ENCODE measurements at places on chromosomes 7 and 10.

DNA sequence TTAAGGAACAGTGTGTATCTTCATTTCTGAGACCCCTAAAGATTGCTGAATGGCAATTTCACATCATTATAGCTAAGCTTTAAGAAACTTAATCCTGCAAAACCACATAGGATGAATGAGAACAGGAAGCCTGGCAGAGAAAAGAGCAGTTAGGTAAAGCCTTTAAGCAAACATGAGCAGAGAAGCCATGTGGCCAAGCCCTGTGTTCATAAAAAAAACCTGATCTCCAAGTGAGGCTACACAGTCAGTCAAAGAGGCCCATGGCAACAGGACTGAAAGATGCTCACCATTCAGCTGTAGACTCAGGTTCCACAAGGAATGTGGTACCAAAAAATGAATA is 9.3 kb downstream of the LIPA start:
- DNase-seq: no peak

DNA sequence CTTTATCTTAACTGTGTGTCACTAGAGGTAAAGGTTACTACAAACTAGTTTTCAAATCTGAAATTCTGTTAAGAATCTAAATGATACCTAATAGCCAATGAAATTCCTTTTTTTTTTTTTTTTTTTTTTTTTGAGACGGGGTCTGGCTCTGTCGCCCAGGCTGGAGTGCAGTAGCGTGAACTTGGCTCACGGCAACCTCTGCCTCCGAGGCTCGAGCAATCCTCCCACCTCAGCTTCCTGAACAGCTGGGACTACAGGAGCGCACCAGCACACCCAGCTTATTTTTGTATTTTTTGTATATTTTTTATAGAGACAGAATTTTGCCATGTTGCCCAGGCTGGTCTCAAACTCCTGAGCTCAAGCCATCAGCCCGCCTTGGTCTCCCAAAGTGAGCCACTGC is 160.3 kb upstream of the NEBL start:
- no peak for DNase-seq

GRCh38 chr10:20809631-20810030 is 87.5 kb downstream of the NEBL start:
- DNase-seq: no peak

GRCh38 chr10:130254662-130255061 is 118.5 kb downstream of the GLRX3 start:
- no peak for DNase-seq

- no peak for DNase-seq
Observed at GRCh38 chr7:1704811-1705738, 35.0 kb downstream of the ELFN1 start.

DNA sequence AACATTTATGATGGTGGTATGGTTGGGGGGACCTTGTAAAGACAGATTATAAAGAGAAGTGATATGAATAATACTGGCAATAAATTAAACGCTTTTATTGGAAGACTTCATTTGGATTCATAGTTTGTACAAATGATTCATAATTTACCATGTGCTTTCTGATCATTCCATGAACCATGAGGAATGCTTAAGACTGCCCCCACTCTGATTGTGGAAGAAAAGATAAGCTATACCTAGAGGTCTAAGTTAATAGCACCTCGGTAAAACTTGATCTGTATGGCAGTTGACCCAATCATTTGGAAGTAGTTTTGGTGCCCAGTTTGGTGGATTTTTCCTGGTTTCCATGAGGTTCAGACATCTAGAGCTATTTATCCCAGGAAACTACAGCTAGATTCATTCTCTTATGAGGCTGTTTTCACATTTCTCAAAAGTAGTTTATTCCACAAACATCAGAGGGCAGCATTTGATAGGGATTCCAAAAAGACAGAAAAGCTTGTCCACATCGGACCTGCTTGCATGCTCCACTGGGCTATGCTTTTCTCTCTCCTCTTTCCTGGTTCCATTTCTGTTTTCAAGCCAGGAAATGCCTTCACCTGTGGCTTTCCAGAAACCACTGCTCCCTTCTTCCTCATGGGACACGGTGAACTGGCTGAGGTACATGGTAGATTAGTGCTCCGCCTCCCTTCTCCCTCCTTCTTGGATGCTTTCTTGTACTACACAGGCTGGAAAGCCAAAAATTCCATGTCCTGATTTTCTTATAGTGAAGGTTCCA is 29.2 kb downstream of the TFAM start:
- no peak for DNase-seq

All from NCI-H1694 treated with DMSO at 0.1 percent for 48 hours (cell line).